ENCODE measurements at places on chromosomes 7 and 10.

DNA sequence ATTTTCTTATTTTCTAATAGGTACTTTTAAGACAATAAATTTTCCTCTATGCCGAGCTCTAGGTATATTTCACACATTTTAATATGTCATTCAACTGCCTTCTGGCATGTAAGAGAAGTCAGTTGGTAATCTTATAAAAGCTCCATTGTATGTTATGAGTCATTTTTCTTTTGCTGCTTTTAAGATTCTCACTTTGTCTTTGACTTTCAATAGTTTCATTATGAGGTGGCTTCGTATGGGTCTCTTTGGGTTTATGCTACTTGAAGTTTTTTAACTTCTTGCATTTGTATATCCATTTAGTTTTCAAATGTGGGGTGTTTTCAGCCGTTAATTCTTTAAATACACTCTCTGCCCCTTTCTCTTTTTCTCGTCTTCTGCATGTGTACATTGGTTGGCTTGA lies 80.5 kb downstream of the ABCA13 start:
- DNase-seq: peak; percentile 42

GRCh38 chr7:32496052-32496813 lies 944 bp downstream of the AVL9 start:
- no peak for DNase-seq

DNA sequence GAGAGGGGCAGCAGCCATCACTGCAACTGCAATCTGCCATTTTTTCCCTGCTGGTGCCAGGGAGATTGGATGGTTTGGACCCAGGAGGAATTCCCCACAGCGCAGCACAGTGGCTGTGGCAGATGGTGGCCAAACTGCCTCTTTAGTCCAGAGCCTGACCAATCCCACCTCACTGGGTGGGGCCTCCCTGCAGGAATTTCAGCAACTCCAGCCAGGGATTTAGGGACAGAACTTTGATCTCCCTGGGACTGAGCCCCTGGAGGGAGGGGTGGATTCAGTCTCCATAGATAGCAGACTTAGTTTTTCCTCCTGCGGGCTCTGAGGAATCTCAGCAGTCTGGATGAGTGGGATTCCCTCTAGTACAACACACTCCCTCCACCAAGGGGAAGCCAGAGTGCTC lies 179.7 kb upstream of the WDR11 start:
- DNase-seq: no peak

- DNase-seq: no peak
Observed at GRCh38 chr10:44520651-44521050, 135.8 kb upstream of the CXCL12 start.

- no peak for DNase-seq
Observed at GRCh38 chr10:3193751-3194150, 21.2 kb upstream of the PITRM1 start.

DNA sequence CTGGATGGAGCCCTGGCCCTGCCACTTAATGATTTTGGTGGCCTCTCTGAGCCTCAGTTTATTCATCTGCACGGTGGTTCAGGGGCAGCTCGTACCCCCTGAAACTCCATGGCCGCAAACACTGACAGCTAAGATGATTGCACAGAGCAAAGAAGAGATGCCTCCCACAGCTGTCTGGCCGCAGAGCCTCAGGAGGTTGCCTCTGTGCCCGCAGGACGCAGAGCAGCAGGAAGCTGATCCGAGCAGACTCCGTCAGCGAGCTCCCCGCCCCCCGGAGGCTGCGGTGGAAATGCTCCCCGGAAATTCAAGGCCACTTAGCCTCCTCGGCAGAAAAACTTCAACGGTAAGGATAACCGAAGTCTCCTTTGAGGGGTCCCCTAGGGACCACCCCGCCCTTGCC lies 30.2 kb upstream of the C10orf53 start:
- DNase-seq: no peak

GRCh38 chr10:127526161-127526560 lies 22.9 kb upstream of the NPS start:
- no peak for DNase-seq

GRCh38 chr10:88092973-88093372 lies 229.5 kb downstream of the PTEN start:
- DNase-seq: no peak

DNA sequence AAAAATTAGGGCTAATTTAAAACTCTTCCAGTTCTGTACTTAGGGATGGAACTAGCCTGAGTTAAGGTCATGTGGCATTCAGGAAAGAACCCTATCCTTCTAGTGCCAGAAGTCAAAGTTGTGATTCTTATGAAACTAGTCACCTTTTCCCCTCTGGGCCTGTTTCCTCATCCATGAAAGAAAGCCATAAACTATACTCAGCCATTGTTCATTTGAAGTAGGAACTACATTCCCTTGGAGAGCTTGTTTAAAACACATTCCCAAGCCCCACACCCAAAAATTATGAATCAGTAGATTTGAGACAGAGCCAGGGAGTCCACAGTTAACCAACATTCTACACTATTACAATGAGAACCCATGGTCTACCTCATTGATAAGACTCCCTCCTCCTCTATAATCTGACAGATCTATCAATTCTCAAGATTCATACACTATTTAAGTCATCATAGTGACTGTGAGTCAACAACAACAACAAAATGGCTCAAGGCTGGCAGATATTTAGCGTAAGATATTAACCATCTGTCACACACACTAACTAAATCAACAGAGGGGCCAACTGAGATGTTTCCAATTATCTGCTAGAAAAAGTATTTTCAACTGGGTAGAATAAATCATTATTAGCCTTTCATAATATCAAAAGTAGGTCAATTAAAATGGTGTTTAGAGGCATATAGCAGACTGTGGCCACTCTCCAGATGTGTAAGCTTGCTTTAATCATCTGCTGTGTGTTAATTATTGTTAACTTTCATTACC lies 102.3 kb downstream of the SLC25A13 start:
- peak; percentile 12 for DNase-seq

DNA sequence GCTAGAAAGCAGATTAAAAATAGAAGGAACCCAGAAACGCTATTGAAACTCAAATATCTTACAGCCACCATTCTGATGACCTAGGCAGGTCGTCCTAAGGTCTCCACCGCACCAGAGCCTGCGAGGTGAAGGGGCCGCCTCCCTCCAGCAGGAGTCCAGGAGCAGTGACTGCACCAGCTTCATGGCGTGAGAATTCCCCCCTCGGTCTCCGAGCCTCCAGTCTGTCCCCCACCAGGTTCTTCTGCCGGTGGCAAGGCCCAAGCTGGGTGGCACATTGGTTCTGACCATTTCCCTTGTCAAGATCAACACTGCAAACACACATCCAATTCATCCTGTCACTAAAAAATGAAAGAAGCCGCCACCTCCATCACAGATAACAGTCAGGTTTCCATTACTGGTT lies 98.7 kb downstream of the DIP2C start:
- no peak for DNase-seq

- no peak for DNase-seq
Observed at GRCh38 chr10:3761904-3762303, 23.1 kb downstream of the KLF6 start.

- DNase-seq: no peak
Observed at GRCh38 chr7:143283381-143283780, 1.4 kb upstream of the TMEM139 start.

GRCh38 chr7:143384148-143384547 lies 3.0 kb downstream of the ZYX start:
- DNase-seq: no peak

GRCh38 chr10:58177362-58177947 lies 90.2 kb downstream of the IPMK start:
- no peak for DNase-seq

DNA sequence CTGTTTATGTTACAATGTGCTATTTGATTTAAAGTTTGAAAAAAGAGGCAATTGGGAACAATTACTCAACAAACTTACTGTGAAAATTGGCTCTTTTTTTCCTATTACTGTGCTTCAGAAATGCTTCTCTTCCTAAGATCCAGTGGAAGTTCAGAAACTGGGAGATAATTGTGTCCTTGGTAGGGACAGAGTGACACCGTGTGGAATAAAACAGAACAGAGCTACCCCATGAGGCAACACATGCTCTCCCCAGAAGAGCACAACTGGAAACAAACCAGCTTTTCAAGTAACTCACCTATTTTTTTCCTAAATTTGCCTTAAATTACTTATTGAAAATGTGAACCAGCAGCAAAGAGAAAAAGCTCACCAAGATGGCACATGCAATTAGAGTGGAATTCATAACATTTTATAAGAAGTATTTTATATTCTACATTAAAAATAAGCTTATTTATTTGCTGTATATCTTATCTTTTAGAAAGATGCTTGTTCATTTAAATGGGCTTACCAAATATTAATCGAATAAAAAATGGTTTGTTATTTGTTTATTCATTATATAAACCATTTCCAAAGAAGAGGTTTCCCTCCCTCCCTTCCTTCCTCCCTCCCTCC lies 346.1 kb upstream of the ANKRD30A start:
- peak; percentile 60 for DNase-seq

- DNase-seq: no peak
Observed at GRCh38 chr10:130927157-130927556, 384.4 kb downstream of the TCERG1L start.

- no peak for DNase-seq
Observed at GRCh38 chr7:157280216-157280841, 56.5 kb upstream of the DNAJB6 start.

DNA sequence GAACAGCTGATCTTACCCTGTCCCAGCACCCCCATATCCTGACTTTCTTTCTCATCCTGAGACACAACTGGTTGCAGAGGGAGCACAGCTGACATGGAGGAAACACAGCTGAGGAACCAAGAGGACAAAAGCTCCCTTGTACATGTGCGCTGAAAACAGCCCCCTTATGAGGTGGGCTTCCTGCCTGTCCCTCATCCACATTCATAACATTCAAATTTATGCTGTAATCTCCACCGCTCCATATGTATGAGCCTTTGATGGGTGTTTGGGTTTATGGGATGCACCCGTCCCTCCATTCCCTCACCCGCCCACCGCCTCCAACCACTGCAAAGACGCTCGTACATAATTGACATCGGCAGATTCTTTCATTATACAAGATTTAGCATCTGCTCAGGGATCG lies 49.6 kb upstream of the BTRC start:
- no peak for DNase-seq

DNA sequence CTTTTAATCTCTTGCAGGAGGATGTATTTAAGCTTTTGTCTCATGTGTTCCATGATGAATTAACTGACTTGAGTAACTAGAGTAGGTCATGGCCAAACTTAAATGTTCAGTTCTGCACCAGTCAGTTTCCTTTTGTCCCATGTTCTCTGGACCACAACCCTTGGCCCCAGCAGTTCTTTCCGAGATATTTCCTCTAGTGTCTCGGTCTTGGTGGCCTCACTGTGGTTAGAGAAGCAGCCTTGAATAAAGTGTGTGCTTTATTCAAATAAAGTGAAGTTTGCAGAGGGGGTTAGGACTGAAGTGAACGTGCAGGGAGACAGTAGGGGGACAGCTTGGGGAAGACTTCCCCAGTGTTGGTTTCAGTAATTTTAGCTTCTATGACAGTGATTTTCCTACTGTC lies 9.3 kb downstream of the ZNF212 start:
- DNase-seq: no peak

GRCh38 chr7:106788637-106789036 lies 76.4 kb upstream of the PIK3CG start:
- no peak for DNase-seq

DNA sequence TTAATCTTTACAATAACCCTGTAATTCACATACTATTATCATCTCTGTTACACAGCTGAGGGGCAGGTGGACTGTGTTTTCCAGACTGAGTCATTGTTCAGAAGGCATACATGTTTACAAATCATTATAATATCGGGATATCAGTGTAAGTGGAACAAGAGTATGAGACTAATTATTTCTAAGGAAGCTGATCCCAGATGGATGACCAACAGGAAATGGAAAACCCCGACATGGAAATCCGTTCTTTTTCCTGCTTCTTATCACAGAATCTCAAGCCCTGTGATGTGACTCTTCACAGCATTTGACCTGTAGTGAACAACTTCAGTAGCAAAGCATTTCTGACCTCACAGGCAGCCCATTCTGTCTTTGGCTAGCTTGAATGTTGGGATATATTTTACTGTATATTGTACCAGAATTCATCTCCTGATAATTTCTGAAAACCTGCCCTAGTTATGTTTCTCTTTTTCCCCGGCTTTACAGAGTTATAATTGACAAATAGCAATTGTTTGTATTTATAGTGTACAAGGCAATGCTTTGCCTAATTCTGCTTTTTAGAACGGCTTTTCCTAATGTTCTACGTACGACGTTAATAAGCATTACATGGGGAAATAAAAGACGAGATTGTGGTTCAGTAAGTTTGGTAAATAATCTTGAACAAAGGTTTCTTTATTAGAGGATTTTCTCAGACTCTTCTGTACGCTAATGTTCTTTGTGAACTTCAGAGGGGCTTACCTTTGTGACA lies 78.6 kb upstream of the SYPL1 start:
- no peak for DNase-seq

GRCh38 chr10:47260505-47261111 lies 39.4 kb upstream of the GDF10 start:
- DNase-seq: no peak

GRCh38 chr7:136205956-136206355 lies 228.8 kb upstream of the MTPN start:
- DNase-seq: no peak

- DNase-seq: no peak
Observed at GRCh38 chr10:132515811-132516726, 21.5 kb upstream of the INPP5A start.

GRCh38 chr7:148337246-148337965 lies 253.2 kb upstream of the C7orf33 start:
- DNase-seq: no peak

- no peak for DNase-seq
Observed at GRCh38 chr7:28779954-28780353, 178.2 kb downstream of the TRIL start.

All from urothelium cell line (cell line).